ENCODE measurements at places on chromosomes 11 and 22. TPM values are rescaled to one million over a fixed set of nuclear protein-coding genes. Genes with fewer than 3 reads are reported as not detected.

Gene OR2AG1
- not detected for total RNA-seq

Gene AQP11
- total RNA-seq, result 0.56 TPM

Gene CCDC116
- 0.19 TPM for total RNA-seq

Gene APOA4
- total RNA-seq, result not detected

Gene CHRDL2
- total RNA-seq, result not detected

Gene ZP1
- not detected for total RNA-seq

Gene APOA5
- not detected for total RNA-seq

Gene B3GAT1
- total RNA-seq, result not detected

Gene ART1
- not detected for total RNA-seq

Gene VSTM5
- 0.12 TPM for total RNA-seq

Gene CCDC86
- total RNA-seq, result 5.7 TPM

Gene OR52I2
- total RNA-seq, result not detected

All from aortic smooth muscle cell (primary cell).